ENCODE measurements at places on chromosomes 1 and 21.

DNA sequence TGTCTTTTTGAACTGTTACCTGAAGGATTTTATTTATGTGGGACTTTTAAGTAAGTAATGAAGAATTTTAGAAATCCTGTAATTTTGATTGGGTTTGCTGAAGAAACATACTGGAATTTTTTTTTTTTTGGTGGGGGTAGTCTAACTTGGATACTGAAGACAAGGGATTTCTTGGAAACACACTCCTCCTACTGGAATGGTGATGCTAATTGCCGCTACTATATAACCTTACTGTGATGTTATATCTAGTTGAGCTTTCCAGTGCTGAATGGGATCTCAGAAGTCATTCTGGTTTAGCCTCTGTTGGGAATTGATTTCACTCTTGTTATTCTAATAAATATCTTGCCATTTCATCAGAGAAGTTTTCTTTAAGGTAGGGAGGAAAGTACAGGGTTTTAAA, 8.4 kb downstream of the PPP2R5A start:
- DNase-seq, result no peak

DNA sequence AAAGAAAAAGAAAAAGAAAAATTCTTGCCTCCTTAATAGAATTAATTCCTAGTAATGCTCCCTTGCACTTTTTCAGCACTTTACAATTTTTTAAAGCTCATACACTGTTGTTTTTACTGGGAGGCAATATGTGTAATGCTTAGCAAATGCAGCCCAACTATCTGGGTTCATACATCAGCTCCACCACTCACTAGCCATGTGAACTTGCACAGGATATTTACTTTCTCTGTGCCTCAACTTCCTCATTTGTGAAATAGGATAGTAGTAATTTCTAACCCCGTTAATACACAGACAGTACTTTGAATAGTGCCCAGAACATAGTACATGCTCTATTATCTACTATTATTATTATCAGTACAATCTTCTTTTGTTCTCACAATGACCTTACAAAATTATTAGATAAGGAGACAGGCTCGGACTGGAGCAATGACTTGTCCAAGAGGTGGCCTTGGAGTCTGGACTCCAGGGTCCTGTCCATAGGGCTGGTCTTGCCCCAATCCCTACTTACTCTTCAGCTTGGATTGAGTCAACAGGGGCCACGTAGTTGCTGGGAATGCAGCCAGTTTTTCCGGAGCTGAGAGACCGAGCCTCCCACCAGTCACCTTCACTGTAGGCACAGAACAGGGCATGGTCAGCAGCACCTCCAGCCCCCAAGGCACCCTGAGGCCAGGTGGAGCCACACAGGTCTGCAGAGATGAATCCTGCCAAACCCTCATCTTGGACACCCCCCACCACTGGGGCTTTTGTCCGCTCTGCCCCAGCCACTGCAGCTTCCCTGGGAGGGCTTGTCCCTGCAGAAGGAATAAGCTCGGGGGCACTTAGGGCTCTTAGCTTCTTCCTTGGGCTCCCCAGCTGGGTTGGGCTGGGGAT, 13.7 kb downstream of the FGR start:
- DNase-seq, result no peak

GRCh38 chr1:2909797-2910196, 108.3 kb upstream of the TTC34 start:
- DNase-seq, result no peak

- no peak for DNase-seq
Measured at GRCh38 chr1:229249854-229250644, 20.9 kb upstream of the RAB4A start.

DNA sequence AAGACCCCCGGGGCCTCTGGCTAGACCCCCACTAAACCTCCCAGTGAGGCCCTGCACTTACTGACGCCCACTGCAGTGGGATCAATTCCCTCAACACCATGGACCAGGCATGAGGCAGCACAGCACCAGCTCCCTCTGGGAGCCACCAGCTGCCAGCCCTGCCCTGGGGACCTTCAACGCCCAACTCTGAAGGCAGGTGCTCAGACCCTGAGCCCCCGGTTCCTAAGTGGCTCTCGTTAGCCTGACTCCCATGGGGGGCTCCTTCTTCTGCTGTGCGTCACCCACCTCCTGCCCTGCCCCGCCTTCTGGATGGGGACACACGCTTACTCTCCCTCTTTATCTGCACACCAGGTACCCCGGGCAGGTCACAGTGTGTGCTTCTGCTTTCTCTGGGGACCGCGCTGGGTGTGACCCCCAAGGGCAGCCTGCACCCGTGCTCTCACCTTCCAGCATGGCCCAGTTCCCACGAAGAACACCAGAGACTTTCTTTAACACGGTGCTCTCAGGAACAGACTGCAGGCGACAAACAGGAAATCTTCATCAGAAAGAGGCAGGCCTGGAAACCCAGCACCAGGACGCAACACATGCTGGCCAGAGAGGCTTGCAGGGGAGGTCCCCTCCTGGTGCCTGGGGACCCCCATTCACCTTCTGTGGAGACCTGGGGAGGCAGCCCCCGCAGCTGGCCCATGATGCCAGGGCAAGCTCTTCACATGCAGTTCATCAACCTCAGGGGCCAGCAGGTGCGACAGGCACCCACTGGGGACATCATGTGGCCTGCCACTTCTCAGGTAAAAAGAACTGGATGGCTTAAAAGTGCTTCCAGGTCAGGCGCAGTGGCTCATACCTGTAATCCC, 27.3 kb downstream of the WDR4 start:
- DNase-seq, result no peak

DNA sequence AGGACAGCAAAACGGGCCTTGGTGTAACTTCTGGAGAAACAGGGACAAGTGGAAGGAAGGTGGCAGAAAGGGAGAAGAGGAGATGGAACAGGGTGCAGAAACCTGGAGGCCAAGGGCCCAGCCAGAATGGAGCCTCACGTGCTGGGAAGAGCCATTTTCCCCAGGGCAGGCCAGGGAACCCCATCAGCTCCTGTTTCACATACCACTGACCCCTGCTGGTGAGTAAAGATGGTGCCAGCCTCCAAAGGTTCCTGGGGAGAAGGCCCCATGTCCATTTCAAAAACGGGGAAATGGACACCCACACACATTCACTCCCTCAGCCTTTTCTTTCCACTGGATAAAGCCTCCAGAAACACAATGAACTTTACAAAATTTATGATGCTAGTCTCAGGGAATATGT, 57.6 kb upstream of the JUN start:
- DNase-seq, result no peak

DNA sequence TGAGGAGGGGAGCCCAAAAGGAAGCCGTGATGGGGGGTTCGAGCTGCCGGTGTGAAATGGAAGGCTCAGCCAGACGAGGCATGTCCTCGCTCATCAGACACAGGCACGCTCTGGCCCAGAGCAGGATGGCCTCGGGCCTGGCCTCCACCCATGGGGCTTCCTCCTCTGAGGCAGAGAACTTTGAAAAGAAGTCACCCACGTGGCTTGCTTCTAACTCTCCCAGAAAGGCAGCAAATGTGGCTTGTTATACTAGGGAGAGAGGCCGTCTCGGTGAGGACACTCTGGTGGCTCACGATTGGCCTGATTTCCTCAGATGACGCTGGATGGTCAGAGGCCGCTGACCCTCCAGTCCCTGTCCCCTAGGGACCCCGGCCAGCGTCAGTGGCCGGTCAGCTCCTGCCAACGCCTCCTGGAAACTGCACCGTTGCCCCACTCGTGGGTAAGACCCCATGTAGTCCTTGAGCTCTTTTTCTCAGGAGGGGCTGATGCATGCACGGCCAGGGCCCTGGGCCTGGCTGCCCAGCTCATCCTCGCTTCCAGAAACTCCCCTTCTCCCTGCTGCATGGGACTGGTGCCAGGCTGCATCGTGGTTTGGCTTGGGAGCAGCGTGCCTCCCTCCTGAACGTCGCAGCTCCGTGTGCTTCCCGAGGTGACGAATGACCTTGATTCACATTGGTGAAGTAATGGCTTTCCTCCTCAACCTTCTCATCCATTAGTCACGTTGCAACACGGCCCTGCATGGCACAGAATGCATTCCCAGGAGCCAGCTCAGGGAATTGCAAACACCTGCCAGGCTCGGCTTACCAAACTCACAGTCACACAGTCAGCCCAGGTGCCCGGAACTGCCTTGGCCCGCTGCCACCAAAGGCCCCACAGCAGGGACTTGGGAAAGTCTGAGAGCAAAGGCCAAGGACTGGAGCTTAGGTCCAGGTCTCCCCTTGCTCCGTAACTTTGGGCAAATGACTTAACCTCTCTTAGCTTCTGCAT, 58.8 kb downstream of the TOMM20 start:
- peak; percentile 83 for DNase-seq

DNA sequence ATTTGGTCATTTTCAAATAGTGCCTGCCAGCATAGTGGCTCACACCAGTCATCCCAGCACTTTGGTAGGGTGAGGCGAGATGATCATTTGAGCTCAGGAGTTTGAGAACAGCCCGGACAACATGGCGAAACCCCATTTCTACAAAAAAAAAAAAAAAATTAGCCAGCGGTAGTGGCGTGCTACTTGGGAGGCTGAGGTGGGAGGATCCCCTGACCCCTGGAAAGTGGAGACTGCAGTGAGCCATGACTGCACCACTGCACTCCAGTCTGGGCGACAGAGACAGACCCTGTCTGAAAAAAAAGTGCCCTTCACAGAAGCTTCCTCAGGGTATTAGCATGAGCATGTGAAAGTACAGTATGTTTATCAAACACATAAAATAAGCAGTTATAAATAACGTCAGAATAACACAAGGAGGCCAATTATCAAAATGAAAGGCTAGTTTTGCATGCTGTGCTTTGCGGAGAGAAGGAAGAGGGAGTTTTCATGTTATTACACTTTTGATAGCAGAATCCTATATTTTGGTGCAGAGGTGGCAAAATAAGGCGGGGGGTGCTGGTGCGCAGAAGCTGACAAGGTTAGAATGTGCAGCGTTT, 781 bp upstream of the METTL13 start:
- no peak for DNase-seq

- DNase-seq, result no peak
Measured at GRCh38 chr21:45598666-45599065, 44.9 kb upstream of the PCBP3 start.

DNA sequence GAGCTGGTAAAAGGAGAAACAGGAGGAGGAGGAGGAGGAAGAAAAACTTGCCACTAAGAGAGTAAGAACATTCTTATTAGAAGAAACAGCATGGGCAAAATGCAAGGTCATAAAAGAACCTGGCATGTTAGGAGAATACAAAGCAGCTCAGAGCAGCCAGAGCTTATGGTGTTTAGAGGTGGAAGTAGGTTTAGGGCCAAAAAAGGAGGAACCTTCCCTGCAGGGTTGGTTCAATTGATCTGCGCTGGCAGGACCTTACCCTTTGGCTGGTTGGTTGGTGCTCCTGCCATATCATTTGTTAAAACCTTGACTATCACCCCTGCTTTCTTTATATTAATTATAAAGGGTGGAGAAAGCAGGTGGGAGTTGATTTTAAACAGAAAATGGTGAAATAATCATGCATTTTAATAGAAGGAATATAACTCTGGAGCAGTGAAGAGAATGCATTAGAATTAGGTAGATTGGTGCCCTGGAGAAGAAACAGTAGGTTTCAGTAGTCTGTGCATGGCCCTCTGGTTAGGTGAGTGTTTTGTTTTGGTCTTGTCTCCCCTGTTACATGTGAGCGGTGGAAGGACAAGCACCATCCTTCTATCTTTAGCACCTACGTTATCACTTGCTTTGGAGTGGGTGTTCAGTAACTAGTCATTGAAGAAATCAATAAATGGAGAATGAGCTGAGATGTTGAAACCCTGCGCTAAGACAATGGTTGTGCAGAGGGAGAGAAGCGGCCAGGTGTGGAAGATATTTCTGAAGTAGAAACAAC, 110.4 kb upstream of the NGF start:
- no peak for DNase-seq

GRCh38 chr1:20753589-20753988, 21.1 kb upstream of the SH2D5 start:
- no peak for DNase-seq

GRCh38 chr1:154519591-154519991, 17.4 kb upstream of the SHE start:
- DNase-seq, result no peak

DNA sequence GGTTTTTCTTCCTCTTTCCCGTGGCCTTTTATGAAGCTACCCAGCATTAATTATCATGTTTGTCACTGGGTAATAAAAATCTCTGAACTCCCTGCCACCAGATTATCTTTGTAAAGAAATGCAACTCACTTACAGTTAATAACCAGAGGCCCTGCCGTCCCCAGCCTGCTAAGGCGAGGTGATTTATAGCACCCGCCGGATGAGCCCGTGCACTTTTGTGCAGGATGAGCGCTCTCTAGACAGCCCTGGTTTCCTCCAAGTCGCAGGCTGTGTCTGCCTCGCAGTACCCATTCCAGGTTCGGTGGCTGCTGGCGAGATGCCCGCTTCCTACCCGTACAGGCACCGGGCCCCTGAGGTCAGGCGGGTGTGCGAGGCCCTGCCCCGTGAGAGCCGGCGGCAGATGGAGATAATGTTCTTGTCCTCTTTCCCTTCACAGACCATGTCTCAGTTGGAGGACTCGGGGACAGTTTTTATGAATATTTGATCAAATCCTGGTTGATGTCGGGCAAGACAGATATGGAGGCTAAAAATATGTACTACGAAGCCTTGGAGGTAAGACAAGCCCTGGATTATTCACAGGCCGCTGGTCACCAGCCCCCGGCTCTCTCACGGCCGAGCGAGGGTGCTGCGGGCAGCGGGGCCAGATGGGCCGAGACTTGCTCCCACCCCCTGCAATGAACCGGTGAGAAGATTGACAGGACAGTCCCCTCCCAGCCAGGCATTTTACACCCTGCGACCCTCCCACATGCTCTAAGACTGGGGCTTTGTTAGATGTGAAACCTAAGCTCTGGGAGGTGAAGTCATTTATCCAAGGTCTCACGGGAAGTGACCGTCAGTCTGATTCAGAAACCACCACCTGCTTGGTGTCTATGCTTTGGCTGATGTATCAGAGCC, 28.5 kb upstream of the SELENON start:
- peak; percentile 84 for DNase-seq

DNA sequence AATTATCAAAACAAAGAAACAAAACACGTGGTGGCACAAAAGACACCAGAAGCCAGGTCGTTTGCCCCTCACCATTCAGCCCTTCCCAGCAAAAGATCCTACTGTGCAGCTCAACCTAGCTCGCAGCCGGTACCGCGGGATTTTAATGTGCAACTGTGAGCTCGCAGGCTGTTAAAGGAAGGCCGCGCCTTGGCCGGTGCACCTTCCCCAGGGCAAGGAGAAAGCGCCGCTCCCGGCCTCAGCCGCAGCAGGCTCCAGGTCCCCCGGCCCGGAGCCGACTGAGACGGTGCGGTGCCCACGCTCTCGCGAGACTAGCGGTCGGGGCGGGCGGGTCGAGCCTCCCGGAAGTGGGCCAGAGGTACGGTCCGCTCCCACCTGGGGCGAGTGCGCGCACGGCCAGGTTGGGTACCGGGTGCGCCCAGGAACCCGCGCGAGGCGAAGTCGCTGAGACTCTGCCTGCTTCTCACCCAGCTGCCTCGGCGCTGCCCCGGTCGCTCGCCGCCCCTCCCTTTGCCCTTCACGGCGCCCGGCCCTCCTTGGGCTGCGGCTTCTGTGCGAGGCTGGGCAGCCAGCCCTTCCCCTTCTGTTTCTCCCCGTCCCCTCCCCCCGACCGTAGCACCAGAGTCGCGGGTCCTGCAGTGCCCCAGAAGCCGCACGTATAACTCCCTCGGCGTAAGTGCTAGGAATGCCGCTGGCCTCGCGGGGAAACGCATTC, at the start of gene AGL:
AGL (plus strand) TSS at position 618 of the 715 bp plus-strand sequence. CDS start 682 bp downstream, outside the sequence.
- DNase-seq, result peak; percentile 73

- no peak for DNase-seq
Measured at GRCh38 chr1:78089010-78089409, 43.2 kb downstream of the GIPC2 start.

- DNase-seq, result no peak
Measured at GRCh38 chr1:117665556-117666270, 59.9 kb downstream of the TENT5C start.
